ENCODE measurements at places on chromosomes 11 and 22.
A peak's percentile ranks its signal among the peaks of the same experiment; 100 is the strongest.

- no peaks in the 10 kb centered on the region for H3K27me3 ChIP-seq
- no peak overlapping the region for H3K4me3 ChIP-seq
- H3K36me3 ChIP-seq, result peaks cover 4% of the 10 kb centered on the region
- no peaks in the 10 kb centered on the region for H3K4me1 ChIP-seq
Observed at GRCh38 chr11:11916981-11917399, 75.2 kb downstream of the USP47 start.

DNA sequence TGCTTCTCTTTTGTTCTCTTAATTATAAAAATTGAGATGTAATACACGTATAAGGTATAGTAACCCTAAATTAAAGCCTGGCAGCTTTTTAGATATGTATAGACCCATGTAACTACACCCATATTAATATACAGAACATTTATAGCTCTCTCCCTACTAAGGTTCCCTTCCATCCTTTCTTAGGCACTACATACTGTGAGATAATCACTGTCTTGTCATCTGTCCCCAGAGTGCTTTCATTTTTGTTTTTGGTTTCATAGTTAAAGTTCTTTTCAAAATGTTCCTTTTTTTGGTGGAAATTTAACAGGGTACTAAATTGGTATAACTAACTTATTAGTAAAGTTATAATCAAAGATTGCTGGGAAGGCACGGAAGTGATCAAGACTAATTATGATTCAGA lies 49.2 kb downstream of the MTMR3 start:
- H3K27ac ChIP-seq, result peak overlapping the region; percentile 82
- no peaks in the 10 kb centered on the region for H3K36me3 ChIP-seq
- H3K27me3 ChIP-seq, result no peaks in the 10 kb centered on the region
- H3K4me1 ChIP-seq, result peaks cover 69% of the 10 kb centered on the region
- H3K4me3 ChIP-seq, result no peak overlapping the region

GRCh38 chr11:76610871-76611475 lies 59.6 kb downstream of the LRRC32 start:
- no peaks in the 10 kb centered on the region for H3K36me3 ChIP-seq
- H3K4me1 ChIP-seq, result peaks cover 18% of the 10 kb centered on the region
- no peak overlapping the region for H3K27ac ChIP-seq

- no peaks in the 10 kb centered on the region for H3K27me3 ChIP-seq
- no peaks in the 10 kb centered on the region for H3K4me1 ChIP-seq
- no peak overlapping the region for H3K4me3 ChIP-seq
- no peaks in the 10 kb centered on the region for H3K36me3 ChIP-seq
Observed at GRCh38 chr11:130514851-130515250, 66.4 kb downstream of the ADAMTS15 start.

- no peaks in the 10 kb centered on the region for H3K36me3 ChIP-seq
- H3K27me3 ChIP-seq, result no peaks in the 10 kb centered on the region
- H3K27ac ChIP-seq, result no peak overlapping the region
- no peaks in the 10 kb centered on the region for H3K4me1 ChIP-seq
- no peak overlapping the region for H3K4me3 ChIP-seq
Observed at GRCh38 chr22:48734359-48734758, 1093.3 kb downstream of the BRD1 start.

GRCh38 chr22:25682109-25682508 lies 59.9 kb upstream of the MYO18B start:
- no peaks in the 10 kb centered on the region for H3K27me3 ChIP-seq
- no peak for DNase-seq
- no peak overlapping the region for H3K27ac ChIP-seq
- H3K4me1 ChIP-seq, result peaks cover 4% of the 10 kb centered on the region

DNA sequence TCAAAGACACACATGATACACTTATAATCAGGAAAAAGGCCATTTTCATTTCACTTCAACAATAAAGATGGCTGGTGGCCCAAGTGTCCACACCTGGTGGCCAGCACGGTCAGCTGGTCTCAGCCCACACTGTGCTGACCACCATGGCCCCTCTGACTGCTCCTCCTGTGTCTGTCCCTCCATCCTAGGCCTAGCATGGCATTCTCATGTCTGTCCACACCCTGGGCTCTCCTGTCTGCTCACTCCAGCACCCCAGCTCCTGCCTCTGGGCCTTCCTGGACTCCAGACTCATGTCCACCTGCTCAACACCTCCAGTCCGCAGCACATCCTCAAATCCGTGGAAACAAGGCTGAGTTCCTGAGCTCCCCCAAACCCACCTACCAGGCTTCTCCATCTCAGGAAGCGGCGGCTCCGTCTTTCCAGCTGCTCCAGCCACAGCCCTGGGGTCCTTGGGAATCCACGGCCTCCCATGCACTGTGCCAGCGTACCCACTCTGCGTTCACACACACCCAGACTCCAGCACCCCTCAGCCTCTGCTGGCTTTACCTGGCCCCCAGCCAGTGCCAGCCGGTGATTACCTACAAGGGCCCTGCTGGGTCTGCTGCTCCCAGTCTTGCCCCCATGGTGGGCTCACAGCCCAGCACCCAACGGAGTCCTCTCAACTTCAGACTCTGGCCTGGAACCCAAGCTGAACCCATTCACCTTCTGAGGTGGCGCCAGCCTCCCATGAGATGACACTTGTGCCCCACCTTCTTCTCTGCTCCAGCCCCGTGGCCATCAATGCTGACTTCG lies 13.9 kb downstream of the SIRT3 start:
- no peak overlapping the region for H3K27ac ChIP-seq
- H3K27me3 ChIP-seq, result no peaks in the 10 kb centered on the region
- no peak overlapping the region for H3K4me3 ChIP-seq
- no peak for DNase-seq
- H3K4me1 ChIP-seq, result peaks cover 3% of the 10 kb centered on the region
- peaks cover 14% of the 10 kb centered on the region for H3K36me3 ChIP-seq

DNA sequence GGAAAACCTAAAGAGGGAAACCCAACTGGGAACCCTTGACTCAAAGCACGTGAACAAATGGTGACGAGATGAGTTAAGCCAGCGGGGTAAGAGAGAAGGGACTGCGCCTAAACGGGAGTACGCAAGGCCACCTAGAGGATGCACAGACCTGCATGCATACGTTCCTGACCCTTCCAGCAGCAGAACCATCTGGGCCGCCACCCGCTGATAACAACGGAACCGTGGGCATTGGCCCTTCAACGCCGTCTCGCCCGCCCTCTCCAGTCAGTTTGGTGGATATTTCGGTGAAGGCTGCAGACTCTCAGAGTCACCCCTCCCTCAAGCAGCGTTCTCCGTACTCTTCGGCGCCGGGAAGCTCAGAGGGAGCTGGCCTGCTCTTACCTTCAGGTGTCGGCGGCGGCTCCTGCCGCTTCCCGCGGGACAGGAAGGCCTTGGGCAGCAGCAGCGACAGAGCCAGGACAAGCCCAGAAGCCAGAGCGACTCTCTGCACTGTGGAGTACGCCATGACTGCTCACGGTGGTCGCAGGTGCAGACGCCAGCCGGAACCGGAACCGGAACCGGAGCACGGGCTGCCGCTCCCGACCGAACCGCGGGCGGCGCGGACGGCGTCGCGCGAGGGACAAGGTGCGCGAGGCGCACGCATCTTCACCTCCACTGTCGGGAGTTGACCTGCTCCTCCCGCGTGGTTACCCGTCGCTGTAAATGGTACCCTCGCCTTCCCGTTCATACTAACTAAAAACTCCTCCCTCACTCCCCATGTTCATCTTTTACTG lies at the start of gene RIC3:
TSS of gene RIC3 (minus strand) at position 541 of the 773 bp plus-strand sequence. CDS start at position 505, 36 bp downstream.
- peaks cover 26% of the 10 kb centered on the region for H3K4me1 ChIP-seq
- H3K27ac ChIP-seq, result peak within 1 kb of the TSS; percentile 80
- peaks cover 53% of the 10 kb centered on the region for H3K27me3 ChIP-seq
- H3K36me3 ChIP-seq, result peaks cover 17% of the 10 kb centered on the region
- peak within 1 kb of the TSS; percentile 96 for H3K4me3 ChIP-seq
- DNase-seq, result peak; percentile 61

DNA sequence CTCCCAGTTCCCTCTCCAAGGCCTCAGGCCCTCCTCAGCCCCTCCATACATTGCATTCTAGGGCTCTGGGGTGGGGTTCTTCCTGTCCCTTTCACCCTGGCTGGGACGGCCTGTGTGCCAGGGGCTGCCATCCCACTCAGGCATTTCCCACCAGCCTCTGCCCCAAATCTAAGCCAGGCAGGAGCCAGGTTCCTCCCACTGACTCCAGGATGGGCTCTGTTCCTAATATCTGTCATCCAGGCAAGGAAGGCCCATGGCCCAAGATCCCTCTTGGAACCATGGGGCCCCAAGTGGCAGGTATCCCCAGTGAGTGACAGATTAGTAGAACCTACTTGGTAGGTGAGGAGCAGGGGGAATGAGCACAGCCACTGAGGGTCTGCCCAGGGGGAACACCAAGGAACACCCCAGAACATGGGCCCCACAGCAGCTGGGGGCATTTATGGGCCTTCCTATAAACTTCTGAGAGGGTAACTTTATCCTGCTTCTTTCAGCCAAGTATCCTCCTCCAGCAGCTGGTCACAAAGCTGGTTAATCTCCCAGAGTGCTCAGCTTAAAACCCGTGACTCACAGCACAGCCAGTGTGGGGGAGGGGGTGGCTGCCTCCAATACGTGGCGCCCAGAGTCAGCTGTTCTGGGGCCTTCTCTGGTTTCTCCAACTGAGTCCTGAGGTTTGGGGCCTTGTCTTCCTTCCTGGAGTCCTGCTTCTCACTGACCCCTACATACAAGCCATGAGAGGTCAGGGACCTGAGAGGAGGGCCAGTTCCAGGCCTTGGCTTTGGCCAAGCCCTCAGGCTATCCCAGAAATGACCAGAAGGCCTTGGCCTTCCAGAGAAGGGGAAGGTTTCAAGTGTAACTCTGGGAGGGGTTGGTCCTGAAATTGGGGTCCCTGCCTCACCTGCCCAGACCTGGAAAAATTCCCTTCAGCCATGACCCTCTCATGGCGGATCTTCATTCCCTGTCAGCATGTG lies 19.9 kb upstream of the MYOD1 start:
- no peaks in the 10 kb centered on the region for H3K4me1 ChIP-seq
- DNase-seq, result no peak
- H3K4me3 ChIP-seq, result no peak overlapping the region

DNA sequence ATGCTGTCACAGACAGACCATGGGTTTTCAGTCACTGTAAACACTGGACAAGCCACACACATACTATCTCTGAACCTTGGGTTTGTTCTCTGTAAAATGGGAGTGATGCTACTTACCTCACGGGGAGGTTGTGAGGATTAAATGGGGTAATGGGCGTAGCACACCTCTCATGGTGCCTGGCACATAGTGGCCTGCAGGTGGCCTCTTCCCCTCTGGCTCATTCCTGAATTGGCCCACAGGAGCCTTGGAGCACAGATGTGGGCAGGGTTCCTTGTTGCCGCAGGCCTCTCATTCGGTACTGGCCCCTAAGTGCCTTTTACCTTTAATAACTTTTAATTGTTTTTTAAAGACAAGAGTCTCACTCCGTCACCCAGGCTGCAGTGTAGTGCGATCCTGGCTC lies 11.7 kb downstream of the MICAL2 start:
- no peaks in the 10 kb centered on the region for H3K36me3 ChIP-seq
- H3K27me3 ChIP-seq, result peaks cover 7% of the 10 kb centered on the region
- no peaks in the 10 kb centered on the region for H3K4me1 ChIP-seq
- H3K4me3 ChIP-seq, result no peak overlapping the region

GRCh38 chr11:134019500-134019899 lies 49.4 kb upstream of the JAM3 start:
- no peak overlapping the region for H3K4me3 ChIP-seq
- no peaks in the 10 kb centered on the region for H3K36me3 ChIP-seq
- no peak overlapping the region for H3K27ac ChIP-seq
- DNase-seq, result no peak
- H3K4me1 ChIP-seq, result no peaks in the 10 kb centered on the region

- peaks cover 31% of the 10 kb centered on the region for H3K4me1 ChIP-seq
- no peak overlapping the region for H3K4me3 ChIP-seq
- no peak overlapping the region for H3K27ac ChIP-seq
Observed at GRCh38 chr11:9607511-9607899, 34.0 kb downstream of the WEE1 start.

- H3K4me1 ChIP-seq, result peaks cover 13% of the 10 kb centered on the region
- DNase-seq, result no peak
- H3K27ac ChIP-seq, result no peak overlapping the region
Observed at GRCh38 chr11:58616594-58616993, 5.9 kb upstream of the CNTF start.

DNA sequence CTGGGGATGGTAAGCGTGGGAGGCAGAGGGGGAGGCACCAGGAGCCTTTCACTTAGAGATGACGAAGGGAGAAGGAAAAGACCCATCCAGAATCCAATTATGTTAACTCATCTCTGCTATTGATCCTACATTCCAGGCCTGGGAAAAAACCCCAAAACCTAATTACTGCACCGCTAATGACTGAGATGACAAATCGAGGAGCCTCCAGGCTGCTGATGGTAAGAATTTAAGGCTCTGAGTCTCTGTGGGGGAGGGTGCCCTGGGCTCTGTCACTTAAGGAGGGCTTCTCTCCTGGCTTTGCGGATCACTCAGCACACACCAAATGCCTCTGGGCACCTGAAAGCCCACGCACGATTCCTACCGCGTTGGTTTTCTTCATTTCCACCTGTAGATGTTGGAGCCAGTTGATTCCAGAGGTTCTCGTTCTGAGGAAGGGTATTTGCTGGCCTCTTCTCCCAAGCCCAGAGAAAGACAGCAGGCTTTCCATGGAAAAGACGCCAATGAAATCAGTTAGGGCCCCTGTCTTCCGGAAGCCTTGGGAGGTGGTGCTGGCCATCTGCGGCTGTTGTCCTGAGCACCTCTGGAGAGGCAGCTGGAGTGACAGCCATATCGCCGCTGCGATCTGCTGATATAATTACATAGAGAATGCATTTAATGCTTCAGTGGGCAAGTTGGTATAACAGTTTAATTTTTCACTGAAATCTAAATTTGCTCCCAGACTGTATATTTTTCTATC lies 751.2 kb downstream of the BRD1 start:
- no peak overlapping the region for H3K4me3 ChIP-seq
- H3K4me1 ChIP-seq, result no peaks in the 10 kb centered on the region
- no peaks in the 10 kb centered on the region for H3K27me3 ChIP-seq
- no peak overlapping the region for H3K27ac ChIP-seq

DNA sequence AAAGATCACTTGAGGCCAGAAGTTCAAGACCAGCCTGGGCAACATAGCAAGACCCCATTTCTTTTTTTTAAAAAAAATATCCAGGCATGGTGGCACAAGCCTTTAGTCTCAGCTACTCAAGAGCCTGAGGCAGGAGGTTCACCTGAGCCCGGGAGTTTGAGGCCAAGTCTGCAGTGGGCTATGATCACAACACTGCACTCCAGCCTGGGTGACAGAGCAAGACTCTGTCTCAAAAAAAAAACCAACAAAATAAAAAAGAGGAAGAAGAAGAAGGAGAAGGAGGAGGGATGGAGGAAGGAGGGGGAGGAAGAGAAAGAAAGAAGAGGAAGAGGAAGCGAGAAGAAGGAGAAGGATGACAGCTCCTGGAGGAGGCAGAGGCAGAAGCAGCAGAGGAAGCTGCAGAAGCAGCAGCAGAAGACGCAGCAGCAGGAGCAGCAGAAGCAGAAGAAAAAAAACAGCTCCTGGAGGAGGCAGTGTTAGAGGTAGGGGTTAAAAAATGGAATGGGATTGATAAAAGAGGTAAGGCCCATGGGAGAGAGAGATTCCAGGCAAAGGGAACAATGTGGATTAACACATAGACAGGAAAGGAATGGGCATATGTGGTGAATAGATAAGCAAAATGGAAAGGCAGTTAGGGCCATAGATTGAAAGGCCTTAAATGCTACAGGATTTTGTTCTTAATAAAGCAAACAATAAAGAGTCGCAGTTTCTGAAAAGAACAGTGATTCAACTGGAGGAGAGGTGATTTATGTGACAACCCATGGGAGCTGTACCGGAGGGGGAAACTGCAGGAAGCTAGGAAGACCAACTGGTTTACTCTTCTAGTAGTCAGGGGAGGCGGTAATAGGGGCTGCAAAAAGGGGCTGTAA lies 10.9 kb downstream of the PRCP start:
- peaks cover 7% of the 10 kb centered on the region for H3K4me1 ChIP-seq
- no peaks in the 10 kb centered on the region for H3K36me3 ChIP-seq
- H3K4me3 ChIP-seq, result no peak overlapping the region
- DNase-seq, result peak; percentile 60
- H3K27me3 ChIP-seq, result no peaks in the 10 kb centered on the region

Measured in naive B cell (primary cell).